ENCODE measurements at places on chromosomes 5 and 9.

DNA sequence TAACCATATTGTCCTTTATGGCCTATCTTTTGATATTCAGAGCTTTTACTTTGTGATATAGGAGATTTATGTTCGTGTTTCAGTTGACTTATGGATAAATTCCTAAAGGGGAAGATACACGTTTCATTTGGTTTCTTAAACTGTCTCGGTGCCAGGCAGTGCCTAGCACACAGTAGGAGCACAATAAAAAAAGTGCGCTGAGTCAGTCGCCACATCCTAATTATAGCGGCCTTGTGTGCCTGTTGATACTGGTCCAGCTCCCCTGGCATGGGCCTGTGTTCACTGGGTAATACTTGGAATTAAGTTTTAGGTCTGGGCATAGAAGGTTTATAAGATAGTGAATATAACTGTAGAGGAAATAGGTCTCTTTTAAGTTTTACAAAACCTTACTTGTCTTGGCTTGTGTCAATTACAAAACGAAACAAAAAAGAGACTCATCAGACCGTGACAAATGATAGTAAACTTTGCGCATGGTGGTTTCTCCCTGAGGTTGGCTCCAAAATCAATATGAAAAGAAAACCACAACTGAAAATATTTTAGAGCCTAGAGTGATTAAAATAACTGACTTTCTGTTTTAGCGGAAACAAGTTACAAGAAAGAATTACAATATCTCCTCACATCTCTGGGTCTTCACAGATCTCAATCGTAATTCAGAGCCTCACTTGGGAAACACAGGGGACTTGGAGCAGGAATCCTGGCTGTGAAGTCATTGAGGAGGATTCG lies 84.8 kb downstream of the MVB12B start:
- DNase-seq, result no peak

DNA sequence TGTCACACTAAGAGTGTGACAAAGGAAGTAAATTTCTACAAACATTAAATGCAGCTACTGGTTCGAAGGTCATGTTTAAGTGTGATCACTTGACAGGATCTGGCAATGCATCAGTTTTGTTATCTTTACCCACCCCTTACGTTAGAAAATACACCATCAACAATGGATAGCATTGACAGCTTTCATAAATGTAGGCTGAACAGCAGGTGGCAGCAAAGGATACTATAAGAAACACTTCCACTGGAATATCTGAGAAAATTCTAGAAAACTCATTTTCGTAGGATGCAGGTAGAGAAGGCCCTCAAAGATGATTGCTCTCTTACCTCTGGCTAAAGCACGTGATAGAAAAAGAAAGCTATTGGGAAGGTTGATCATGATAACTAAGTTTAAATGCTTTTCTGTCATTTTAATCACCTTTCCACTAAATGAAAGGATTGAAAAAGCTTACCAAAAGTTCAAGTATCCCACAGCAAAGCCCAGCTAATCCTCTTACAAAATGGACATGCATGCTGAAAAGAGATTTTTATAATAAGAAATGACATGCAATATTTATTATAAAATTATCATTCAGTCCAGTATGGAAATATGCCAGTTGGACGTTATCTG lies 292.5 kb downstream of the PARP8 start:
- DNase-seq, result no peak

DNA sequence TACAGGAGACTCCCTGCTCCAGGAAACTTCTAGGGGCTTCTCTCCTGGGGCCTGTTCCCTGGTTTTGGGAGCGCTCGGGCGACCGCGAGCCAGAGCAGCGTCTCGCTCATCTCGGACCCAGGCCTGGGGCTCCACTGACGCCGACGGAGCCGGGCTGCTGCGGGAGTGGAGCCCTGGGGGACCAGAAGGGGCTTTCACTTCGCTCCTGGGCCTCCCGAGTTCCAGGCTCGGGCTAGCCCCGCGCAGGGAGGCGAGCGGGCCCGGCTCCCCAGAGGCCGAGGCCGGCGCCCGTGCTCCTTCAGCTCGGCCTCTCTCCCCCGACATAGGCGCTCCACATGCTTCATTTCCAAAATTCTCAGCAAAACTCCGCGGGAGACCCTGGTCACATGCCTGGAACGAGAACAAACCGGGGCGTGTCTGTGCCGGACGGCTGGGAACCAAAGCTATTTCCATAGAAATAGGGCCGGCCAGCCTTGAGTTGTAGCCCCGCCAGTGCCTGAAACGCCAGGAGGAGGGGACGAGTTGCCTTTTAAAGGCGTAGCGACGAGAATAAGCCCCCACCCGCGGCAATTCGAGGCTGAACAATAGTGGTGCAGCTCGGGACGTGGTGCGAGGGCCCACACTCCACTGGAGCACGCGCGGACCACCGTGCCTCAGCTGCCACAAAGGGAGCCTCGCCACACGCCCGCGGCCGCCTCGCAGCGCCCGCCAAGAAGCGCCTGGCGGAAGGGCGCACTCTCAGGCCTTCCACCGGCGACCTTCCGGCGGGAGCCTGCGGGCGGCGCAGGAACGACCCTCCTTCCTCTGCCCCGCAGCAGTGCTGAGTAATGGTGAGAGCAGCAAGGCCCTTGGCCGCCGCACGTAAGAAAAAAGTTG lies 1.1 kb upstream of the G3BP1 start:
- no peak for DNase-seq

DNA sequence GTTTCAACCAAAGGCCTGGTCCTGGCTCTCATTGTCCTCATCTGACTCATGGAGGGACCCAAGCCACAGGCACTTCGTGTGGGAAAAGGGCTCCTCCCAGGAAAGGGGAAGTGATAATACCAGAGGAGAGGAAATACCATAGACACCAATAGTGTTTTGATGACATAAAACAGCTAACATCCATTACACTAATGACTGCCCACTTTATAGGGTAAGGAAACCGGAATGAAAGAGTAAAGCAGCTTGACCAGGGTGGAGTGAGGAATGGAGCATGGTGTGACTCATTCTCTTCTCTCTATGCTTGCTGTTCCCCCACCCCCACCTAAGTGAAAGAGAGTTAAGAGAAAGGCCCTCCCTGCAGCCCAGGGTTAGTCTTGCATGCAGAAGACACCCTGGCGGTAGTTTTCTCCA lies 67.4 kb upstream of the HRH2 start:
- no peak for DNase-seq

GRCh38 chr5:76256116-76256889 lies 146.8 kb upstream of the IQGAP2 start:
- DNase-seq, result peak; percentile 71

DNA sequence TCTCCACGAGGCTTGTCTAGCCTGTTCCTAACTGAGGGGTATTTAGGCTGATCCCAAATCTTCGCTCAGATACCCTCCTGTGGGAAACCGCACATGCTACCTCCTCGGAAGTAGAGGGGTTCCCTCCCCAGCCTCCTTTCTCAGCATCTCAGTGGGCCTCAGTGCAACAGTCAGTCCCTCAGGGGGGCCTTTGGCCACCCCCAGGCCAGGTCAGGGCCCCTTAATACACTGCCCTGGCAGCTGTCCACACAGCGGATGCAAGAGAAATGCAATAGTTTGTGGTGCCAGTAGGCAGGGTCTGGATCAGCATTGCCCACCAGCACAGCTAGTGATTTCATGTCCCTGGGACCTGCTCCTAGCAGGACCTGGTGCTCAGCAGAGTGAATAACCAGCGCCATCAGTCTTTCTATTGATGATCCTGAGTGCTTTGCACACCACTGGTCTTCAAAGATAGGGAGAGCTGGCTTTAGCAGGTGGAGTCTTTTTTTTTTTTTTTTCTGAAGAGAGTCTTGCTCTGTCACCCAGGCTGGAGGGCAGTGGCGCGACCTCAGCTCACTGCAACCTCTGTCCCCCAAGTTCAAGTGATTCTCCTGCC lies 7.5 kb downstream of the PLPP7 start:
- no peak for DNase-seq

GRCh38 chr5:69364850-69365249 lies 4.5 kb downstream of the AK6 start:
- no peak for DNase-seq

- no peak for DNase-seq
These were observed 85.5 kb downstream of the DTWD2 start for GRCh38 chr5:118902656-118903438.

DNA sequence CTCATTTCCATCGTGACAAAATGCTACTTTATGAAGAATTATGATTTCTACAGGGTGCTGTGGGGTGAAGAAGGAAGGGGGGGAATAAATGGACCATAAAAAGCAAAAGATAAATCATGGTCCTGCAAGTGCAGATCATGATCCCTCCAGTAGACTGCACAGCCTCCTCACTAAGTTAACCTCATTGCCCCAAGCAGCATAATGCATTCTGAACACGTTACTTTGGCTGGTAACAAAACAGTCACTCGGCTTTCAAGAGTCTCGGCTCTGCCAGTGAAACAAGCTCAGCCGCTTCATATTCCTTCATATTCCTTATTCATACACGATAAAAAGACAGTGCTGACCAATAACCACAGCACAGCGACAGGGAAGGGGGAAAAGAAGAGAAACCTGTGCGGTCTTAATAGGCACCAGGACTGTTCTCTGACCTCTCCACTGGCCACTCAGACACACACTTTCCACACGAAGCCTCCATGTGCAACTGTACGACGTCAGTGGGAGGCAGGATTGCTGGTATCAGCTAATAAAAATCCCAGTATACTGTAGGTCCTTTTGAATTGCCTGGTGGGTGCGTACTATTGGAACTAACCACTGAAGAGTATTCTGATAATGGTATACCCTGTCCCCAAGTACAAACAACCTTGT lies 60.5 kb downstream of the ANKH start:
- no peak for DNase-seq

DNA sequence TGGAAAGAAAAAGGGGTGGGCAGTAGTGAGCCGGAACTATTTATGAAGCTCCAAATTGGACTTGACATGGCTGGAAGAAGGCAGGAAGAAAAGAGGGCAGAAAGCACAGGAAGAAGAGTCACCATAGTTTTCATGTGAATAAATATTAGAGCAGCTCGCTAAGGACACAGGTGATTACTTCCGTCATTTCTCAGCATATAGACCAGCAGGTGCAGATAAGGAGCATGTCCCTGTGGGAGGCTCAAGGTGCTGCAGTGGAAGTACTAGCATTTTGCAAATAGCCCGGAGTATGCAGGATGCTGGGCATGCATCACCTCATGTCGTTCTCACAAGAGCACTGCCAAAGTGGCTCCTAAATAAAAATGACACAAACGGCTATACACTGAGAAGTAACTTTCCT lies 71.3 kb upstream of the HTR4 start:
- DNase-seq, result no peak

DNA sequence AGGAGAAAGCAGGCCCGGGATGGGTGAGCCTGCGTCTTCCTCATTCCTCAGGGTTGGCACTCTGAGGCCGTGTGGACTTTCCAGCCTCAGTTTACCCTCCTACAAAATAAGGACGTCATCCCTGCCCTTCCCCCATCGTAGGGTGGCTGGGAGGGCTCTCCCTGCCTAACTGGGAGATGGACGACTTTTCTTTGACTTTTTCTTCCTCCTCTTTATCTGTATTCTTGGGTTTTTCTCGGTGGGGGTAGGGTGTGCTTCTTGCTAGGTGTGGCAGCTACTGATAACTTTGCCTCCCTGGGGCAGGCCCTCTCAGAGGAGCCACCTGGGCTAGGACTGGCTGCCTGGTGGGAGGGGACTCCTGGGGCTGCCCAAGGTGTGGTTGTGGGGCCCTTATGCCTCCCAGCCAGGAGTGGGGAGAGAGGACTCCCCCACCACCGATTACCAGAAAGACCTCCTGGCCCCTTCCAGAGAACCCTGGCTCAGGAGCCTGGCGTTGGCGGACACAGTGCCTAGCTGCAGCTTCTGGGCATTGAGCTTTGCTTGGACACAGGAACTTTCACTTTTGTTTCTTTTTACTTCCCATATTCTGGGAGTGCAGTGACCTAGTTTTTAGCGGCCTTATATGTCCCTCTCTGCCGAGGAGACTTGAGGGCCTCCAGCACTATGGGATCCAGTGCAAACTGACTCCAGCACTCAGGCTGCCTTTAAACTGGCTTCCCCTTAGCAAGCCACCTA lies 6.1 kb downstream of the GLIPR2 start:
- no peak for DNase-seq

GRCh38 chr5:174083056-174083827 lies 37.7 kb downstream of the NSG2 start:
- DNase-seq, result no peak

All from activated CD8-positive, alpha-beta memory T cell treated with anti-CD3 and anti-CD28 coated beads for 24 hours (primary cell).